Activated CD4-positive, alpha-beta T cell treated with anti-CD3 and anti-CD28 coated beads, Interleukin-2, amount 10 ng/mL, durations not matched to agents 7 days and 5 days (primary cell): ENCODE measurements at places on chromosomes 4 and X. TPM values are rescaled to one million over a fixed set of nuclear protein-coding genes. Genes with fewer than 3 reads are reported as not detected.

DOK7 gene
- not detected for total RNA-seq

DNA sequence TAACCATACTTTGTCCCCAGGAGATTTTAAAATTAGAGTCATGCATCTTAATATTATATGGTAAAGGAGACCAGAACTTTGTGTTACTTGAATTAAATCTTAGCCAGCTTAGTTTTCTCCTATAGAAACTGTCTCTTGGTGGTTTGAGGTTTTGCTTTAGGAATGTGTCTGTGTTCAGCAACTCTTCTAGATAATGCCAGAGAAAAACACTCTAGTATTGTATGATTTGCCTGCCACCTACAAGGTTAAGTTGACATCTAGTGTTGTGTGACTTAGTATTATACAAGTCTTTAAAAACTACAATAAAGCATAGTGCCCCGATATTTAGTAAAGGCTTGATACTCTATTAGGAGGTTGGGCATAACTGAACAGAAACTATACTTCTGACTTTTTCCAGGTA is 2.1 kb downstream of the UGT8 start:
- DNase-seq: no peak

GRCh38 chr4:28973587-28974350 is 1746.4 kb upstream of the PCDH7 start:
- no peak for DNase-seq

DNA sequence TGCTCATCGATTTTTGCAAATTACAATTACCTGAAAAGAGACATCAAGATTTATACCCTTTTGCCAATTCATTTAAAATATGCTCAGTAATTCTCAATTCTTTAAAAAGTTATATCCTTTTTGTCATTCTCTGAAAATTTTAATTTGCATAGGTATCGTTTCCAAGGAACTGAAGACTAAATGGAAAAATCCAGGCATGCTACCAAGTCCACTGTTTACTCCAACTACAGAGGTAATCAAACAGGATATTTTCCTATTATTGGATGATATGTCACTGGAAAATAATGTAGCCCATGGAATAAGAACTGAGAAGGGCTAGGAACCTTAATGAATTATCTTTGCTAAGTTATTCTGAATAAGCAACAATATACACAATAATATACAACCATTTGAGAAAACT is 132.7 kb downstream of the THOC2 start:
- DNase-seq: no peak

GRCh38 chr4:174316546-174316945 is 32.8 kb downstream of the CEP44 start:
- no peak for DNase-seq

ARHGAP4 gene
- total RNA-seq: 334 TPM

SLC39A8 gene
- 58.7 TPM for total RNA-seq

GRCh38 chr4:185334326-185334725 is 61.4 kb downstream of the LRP2BP start:
- DNase-seq: no peak

DNA sequence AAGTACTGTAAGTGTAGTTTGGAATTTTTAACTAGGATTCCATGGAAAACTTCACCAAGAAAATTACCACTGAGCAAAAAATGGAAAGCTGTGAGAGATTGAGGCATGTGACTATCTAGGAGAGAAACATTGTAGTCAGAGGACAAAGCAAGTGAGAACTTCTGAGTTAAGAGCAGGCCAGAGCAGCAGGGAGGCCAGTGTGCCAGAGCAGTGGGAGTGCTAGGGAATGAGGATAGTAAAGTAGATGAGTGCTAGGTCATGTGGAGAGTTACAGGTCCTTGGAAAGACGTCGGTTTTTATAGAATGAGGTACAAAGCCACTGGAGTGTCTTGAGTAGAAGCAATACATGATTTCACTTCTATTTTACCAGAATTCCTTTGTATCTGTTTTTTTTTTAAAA is 52.7 kb upstream of the FAT4 start:
- DNase-seq: no peak

DNA sequence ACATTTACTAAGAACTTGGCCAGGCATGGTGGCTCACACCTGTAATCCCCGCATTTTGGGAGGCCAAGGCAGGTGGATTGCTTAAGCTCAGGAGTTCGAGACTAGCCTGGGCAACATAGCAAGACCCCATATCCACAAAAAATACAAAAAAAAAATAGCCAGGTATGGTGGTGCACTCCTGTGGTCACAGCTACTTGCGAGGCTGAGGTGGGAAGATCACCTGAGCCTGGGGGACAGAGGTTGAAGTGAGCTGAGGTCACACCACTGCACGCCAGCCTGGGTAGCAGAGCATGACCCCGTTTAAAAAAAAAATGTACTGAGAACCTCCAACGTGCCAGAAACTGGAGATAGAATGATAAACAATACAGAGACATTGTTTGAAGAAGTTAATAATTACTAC is 8.0 kb downstream of the OPRPN start:
- DNase-seq: no peak

UGT2A3 gene
- not detected for total RNA-seq

GRCh38 chr4:6674500-6675149 is 19.1 kb upstream of the S100P start:
- DNase-seq: peak; percentile 80

FGF5 gene
- total RNA-seq: not detected

DNA sequence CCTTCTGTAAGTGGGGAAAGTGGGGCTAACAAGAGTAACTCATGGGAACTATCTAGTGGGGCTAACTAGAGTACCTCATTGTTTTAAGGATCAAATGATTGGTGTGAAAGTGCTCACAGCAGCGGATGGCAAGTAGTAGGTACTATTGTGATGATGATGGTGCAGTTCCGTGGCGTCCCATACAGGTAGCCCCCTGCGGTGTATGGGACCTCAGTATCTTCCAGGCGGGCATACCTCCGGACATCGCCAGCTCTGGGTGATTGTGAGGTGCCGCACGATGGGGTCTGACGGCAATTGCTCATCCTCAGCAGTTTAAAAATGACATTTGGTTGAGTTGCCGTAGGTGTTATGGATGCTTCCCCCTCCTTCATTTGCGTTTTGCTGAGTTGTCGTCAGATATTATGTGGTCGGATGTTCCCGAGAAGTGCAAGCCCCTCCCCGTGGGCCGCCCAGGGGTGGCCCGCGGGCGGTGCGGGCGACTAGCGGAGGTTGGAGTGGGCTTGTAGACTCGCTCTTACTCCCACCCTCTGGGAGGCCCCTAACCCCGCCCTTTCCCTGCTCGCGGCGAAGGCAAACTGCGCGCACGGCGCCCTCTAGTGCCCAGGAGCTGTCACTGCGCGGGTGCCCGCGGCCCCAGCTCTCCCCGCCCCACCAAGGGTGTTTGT is 18.3 kb upstream of the GPR101 start:
- peak; percentile 76 for DNase-seq

SMIM43 gene
- not detected for total RNA-seq

GRCh38 chr4:187357821-187358220 is 634.2 kb upstream of the FAT1 start:
- DNase-seq: no peak

DNA sequence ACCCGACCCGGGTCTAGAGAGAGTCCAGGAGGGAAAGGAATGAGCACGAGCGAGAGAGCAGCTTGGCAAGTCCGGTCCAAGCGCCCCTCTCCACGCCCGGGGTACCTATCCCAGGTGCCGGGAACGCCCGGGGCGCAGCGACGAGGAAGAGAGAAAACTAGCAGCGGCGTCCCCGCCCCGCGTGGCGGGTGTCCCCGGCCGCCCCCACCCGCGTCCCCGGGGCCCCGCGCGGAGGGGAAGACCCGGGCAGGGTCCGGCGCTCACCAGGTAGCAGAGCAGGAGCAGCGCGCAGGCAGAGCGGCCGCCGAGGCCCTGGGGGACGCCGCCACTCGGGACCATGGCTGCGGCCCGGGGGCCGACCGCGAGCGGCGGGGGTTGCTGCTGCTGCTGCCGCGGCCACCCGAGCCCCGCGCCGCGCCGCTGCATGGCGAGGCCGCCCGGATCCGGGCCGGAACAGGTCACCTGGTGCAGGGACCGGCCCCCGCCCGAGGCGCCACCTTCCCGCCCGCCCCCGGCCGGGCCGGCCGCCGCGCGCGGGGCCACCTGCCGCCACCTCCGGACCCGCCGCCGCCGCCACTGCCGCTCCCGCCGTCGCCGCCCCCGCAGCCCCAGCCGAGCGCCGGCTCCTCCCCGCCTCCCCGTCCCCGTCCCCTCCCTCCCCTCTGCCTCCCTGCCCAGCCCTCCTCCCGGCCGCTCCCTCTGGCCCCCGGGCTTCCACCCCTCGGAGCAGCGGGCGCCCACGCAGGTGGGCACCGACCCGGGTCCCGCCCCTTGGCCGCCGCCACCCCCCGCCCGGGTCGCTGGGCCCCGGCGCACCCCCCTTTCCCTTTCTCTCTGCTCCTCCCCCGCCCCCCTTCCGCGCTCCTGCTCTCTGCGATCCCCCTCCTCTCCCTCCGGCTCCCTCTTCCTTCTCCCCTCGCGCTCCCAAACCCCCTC is at the start of gene SEL1L3:
Gene SEL1L3, minus strand, starts transcription at position 578 of the 936 bp plus-strand sequence. Its CDS starts 152 bp downstream, at position 426.
- DNase-seq: peak; percentile 45

GRCh38 chr4:77418333-77418732 is 187.3 kb upstream of the CXCL13 start:
- peak; percentile 13 for DNase-seq

- DNase-seq: no peak
These were observed 212.6 kb upstream of the AGTR2 start for GRCh38 chrX:115957862-115958490.

IBSP gene
- total RNA-seq: not detected

DNA sequence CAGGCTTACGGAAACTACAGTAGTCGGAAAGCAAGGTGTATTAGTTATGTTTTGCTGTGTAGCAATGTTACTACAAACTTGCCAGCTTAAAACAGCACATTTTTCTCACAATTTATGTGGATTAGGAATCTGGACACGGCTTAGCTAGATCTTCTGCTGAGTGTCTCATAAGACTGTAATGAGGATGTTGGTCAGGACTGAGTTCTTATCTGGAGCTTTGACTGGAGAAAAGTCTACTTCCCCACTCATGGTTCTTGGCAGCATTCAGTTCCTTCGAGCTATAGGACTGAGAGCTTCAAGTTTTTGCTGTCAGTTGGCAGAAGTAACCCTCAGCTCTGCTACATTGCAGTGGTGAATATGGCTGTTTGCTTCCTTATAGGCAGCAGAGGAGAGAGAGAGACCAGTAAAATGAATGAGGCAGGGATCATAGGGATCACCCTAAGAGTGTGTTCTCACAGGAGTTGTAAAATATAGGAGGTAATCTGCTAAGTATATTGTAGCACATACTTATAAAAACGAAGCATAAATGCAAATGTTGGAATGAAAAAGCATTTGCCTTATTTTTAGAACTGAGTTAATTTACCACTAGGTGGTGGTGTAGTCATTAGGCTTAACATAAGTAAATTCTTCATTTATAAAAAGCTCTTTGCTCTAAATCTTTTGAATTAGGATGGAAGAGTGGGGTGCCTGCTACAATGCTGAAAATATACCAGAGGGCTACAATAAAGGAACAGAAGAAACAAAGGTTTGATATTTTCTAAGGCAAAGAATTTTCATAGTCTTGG is 38.6 kb downstream of the ALG13 start:
- DNase-seq: no peak

USP17L19 gene
- not detected for total RNA-seq

NPY1R gene
- total RNA-seq: not detected

DNA sequence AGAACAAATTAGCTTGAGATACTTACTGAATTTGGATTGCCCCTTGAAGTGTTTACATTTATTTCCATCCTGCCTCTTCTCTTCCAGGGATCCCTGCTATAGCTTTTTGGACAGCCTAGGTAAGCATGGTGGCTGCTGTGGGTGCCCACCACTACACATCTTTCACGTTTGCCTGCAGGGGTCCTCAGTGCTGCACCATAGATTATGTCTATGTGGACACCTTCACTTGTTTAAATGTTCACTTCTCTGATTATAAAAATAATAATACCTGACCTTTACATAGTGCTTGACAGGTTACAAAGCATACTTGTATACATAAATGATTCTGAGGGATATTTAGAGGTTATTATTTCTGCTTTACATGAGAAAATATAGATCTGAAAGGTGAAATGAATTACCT is 67.9 kb upstream of the SLC4A4 start:
- DNase-seq: peak; percentile 10

GRCh38 chr4:137946453-137947174 is 295.5 kb downstream of the SLC7A11 start:
- DNase-seq: no peak

GRCh38 chr4:3231471-3231870 is 17.5 kb upstream of the MSANTD1 start:
- no peak for DNase-seq

KDR gene
- not detected for total RNA-seq

CT47B1 gene
- not detected for total RNA-seq

DNA sequence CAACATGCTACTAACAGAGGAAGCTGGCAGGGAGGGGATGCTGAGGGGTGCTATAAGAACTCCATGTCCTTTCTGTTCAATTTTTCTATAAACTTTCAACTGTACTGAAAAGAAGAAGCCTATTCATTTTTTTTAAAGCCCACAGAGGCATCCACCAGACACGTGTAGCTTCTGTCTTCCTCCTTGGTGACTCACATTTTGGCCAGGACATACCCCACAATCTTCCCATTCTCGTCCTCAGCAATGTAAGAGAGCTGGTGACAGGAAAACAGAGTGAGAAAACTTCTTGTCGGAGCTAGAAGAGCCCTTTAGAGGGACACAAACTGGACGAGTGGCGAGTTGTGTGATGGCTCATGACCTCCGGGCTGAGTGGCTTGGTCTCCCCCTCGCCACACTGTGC is 1.1 kb downstream of the NAA10 start:
- DNase-seq: no peak

PPP4R3C gene
- total RNA-seq: not detected

DNA sequence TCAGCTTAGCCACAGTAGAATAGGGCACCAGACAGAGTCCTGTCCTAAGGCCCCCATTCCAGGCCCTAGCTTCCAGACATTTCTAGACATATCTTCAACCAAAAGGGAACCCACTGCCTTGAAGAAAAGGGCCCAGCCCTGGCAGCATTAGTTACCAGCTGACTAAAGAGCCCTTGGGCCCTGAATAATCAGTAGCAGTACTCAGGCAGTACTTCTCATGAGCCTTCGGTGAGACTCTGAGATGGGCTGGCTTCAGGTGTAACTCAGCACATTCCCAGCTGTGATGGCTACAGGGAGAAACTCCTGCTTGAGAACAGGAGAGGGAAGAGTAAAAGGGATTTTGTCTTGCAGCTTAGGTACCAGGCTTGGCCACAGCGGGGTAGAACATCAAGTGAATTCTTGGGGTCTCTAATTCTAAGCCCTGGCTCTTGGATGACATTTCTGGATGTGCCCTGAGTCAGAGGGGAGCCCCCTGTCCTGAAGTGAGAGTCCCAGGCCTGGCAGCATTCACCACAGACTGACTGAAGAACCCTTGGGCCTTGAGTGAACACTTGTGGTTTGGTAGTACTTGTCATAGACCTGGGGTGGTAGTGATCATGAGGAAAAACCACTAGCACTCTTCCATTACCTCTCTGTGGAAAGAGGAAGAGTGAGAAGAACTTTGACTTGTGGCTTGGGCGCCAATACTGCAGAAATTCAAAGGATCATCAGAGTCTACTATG is 170.1 kb downstream of the ATP10D start:
- no peak for DNase-seq

DNA sequence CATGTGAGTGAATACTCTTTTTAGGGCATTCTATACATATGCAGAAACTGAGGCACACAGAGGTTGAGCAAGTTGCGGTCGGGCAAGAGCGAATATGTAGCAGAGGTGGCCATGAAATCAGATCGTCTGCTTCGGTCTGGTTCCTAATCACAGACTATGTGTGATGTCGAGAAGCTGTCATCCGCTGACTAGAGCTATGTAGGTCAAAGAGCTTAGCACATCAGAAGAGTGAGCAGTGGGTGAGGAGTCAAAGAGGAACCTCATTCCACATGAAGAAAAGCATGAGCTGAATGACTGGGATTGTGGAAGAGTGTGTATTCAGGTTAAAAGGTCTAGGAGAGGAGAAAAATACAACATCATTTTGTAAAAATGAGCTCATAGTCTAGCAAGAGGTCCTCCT is 19.0 kb downstream of the GAB3 start:
- DNase-seq: no peak

TEX13B gene
- not detected for total RNA-seq

CLDN2 gene
- not detected for total RNA-seq
